ENCODE measurements at places on chromosomes 2 and 18.

- no peak for DNase-seq
Measured at GRCh38 chr2:237591141-237591881, 777 bp upstream of the RAB17 start.

DNA sequence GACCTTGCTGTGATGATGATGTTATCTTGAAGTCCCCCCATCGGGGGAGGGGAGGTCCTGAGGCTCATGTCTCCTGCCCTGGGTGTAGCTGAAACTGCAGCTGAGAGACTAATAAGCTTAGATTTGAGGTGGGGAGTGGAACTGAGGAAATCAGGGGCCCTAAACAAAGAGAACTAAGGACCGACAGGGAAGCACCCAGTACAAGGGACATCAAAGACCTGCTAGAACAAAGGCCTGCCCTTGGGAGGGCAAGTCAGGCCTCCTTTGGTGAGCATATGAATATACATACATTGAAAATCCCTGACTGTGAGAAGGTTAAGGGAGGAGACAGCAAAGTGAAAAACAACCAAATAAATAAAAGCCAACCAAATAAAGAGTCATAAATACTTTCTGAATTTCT lies 1132.5 kb upstream of the CELF4 start:
- DNase-seq = no peak

GRCh38 chr2:151730262-151730975 lies 3.9 kb downstream of the NEB start:
- DNase-seq = no peak

DNA sequence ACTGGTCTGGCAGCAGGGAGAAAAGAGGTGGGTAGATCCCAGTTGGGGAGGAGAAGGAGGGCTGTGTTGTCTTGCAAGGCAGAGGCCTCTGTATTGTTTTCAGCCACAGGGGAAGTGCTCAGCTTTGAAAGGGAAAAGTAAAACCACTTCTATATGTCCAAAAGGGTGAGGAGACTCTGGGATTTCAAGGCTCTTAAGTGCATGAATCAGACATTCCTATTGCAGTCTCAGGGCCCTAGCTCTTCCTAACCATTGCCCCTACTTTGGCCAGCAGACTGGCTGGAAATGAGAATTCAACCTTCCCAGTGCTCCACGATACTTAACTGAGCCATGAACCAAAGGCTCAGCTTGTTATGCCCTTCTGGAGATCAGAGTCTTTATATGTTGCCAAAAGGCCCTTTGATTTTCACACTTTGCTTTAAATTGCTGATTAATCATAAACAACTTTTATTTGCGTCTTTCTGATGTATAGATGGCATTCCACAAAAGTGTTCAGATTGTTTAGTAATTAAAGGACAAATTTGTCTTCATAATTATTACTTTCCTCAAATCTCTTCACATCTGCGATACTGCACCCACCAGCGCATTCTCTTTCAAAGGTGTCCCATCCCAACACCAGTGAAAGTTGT lies 313.8 kb upstream of the MMADHC start:
- DNase-seq = no peak

DNA sequence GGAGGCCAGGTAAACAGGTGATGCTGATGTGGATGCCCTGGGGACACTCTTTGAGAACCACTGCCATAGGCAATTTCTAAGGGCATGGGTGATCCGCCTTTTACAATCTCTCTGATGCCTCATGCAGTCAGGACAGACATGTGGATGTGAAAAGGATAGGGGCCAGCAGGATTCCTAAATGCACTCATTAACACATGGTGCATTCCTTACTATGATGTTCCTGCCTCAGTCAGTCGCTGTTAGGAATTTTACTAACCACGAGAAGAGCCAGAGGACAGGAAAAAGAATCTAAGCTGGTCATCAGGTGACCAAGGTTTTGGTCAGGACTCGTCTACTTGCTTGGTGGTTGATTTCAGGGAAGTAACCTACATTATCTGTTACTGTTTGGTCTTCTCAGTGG lies 191.0 kb downstream of the ARL4C start:
- DNase-seq = no peak

DNA sequence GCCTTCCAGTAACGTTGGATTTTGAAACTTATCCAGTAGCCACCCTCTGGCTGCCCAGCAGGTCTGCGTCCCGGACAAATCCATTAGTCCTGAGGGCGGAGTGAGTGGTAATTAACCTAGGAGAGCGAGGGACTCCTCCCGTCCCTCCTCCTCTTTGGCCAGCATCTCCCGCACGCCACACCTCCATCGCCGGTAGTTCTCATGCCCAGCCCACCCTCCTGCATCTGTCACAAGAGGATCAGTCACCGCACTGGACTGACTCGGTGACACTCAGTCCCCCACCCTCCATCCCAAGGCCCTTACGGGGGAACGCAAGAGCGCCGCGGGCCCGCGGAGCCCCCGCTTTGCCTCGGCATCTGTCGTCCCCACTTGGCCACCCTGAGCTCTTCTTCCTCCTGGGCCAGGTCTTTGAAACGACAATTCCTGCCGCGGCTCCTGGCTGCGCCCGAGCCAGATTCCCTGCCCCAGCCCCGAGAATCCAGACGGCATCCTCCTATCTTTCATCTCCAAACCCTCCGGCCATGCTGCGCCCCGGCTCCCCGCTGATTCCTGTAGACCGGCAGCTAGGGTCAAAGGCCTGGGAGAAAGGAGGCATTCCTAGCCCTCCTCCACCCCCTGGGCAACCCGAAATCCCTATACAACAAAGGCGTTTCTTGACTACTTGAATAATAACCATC lies 77.5 kb downstream of the EIF2AK3 start:
- no peak for DNase-seq

GRCh38 chr2:218806346-218806978 lies 24.5 kb downstream of the CYP27A1 start:
- DNase-seq = no peak

DNA sequence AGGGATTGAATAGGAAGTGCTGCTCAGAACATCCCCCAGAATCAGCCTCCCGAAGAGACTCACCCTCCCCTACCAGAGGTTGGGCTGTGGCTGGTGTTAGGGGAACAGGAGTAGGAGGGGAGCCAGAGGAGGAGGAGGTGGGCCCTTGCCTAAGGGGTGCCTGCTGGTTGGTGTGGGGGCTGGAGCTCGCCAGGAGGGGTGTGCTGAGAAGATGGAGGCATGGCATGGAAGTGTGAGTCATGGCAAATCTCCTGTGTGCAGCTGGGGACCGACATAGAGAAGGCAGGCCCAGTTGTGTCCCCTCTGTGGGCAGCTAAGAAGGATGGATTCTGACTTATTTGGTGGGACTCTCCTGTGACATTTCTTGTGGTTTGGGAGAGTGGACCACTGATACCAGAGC lies 73.7 kb downstream of the DGKD start:
- no peak for DNase-seq

DNA sequence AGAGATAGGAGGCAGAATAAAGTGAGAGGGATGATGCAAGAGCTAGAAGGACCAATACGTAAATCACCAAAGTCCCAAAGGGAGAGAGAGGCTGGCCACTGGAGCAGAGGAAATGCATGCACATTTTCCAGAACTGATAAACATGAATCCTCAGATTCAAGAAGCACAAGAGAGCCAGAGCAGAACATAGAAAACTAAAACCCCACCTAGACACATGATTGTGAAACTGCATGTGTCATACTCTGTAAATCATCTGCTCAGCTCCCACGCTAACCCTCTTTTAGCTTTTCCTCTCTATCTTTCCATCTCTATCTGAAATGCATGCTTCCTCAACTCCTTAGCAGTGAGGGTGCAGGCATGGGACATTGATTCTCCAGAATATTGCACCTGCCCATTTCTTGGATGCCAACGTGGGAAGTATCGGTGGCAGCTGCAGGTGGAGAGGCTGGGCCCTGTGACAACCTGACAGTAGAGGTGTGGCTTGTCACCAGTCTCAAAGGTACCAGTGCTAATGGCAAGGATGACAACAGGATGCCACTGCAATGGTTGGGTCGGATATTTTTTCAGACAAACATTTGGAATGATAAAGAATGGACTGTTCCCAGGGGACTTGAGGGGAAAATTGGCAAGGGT lies 89.3 kb upstream of the OTOS start:
- no peak for DNase-seq

DNA sequence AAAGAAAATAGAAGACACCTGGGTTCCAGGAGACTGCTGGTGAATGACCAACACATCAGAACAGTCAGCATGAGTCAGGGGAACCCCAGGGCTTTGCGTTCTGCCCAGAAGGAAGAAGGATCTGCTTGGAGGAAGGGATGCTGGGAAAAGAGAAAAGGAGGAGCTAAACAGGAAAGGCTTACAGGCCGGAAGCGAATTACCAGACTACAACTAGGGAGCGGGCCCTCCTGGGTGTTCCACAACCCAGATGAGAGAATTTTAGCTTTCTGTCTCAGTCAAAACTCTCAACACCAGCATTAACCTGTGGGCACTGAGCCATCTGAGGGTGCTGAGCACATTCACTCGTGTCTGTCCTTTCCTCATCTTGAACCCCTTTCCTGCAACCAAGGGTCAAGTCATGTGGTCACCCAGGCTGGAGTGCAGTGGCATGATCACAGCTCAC lies 19.2 kb downstream of the CDC42EP3 start:
- DNase-seq = no peak

GRCh38 chr2:162974771-162975170 lies 136.2 kb upstream of the KCNH7 start:
- DNase-seq = no peak

DNA sequence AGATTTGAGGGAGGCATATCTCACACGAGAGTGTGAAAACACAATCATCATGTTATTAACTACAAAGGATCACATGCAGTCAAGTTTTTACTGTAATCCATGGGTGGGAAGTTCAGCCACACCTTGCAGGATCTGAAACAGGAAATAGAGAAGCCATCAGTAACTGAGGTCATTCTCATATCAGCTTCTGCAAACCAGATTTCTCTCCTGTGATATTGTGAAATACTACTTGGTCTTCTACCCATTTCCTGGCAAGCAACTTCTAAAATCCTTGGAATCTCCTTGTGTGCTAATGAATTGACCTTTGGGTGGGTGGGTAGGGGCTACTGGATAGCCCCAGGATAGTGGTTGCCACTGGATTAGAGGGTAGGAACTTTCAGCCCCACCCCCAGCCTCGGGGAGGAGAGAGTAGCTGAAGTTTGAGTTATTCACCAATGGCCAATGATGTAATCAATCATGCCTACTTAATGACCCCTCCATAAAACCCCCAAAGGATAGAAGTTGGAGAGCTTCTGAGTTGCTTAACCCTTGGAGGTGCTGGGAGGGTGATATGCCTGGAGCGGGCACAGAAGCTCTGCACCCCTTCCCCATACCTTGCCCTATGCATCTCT lies 25.6 kb upstream of the TGIF1 start:
- no peak for DNase-seq

- no peak for DNase-seq
Measured at GRCh38 chr2:209973328-209973727, 29.1 kb upstream of the RPE start.

- no peak for DNase-seq
Measured at GRCh38 chr2:4465671-4466070, 762.3 kb downstream of the DCDC2C start.

DNA sequence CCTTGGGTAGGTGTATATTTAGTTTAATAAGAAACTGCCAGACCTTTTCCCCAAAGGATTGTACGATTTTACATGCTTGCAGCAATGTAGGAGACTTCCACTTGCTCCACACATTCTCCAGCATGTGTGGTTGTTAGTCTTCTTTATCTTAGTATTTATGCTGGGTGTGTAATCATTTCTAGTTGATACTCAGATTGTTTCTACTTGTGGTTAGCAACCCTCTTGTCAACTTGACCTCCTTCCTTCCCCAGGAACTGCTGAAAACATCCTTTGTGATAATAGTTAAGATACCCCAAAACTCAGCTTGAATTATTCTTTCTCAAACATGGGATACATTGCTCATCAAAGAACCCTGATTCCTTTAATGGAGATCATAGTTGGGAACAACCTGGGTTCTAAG lies 37.2 kb upstream of the CYBRD1 start:
- no peak for DNase-seq

GRCh38 chr2:239388236-239389151 lies 12.3 kb downstream of the HDAC4 start:
- no peak for DNase-seq

DNA sequence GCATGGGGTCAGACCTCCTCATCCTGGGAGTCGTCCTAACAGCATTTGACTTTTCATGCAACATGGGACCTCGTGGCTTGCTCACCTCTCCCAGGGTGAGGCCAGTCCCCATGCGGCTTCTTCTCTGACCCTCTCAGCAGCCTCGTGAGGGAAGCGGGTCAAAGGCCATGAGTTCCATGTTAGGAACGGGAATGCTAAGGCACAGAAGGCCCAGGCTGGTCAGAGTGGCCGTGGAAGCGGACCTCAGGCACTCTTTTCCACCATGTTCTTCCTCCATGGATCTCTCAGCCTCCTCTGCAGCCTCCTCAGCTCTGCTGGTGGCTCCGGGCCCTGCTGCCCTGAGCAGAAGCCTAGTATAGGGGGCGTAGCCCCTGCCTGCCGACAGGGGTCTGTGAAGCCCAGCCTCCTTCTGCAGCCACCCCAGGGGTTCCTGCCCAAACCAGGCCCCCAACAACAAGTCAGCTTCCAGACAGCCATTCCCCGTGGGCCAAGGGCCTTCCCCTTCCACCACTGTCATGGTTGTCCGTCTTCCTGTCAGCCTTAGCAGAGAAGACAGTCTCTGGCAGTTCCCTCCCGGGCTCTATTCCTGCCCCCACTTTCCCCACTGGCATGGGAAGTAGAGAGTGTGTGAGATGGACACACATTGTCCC lies 60.0 kb upstream of the OTOF start:
- no peak for DNase-seq

GRCh38 chr2:100905132-100905805 lies 85.3 kb downstream of the NPAS2 start:
- no peak for DNase-seq

GRCh38 chr18:76747676-76748075 lies 74.7 kb upstream of the ZNF236 start:
- DNase-seq = no peak

DNA sequence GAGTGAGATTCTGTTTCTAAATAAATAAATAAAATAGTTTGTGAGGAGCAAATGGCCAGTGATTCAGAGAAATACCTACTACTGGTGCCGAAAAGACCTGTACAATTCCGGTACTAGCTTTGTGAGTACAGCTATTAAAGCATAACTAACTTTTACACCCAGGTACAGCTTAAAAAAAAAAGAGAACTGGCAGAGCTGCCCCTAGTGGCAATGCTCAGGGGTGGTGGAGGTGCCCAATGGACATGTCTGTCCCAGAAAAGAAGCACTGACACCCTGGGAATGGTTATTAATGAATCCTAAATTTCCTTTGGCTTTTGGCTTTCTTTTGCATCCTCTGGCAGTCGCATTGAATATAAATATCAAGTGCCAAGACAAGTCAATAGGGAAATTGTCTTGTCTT lies 87.0 kb downstream of the LIPG start:
- no peak for DNase-seq

- DNase-seq = no peak
Measured at GRCh38 chr2:219634171-219634940, 6.9 kb downstream of the SLC4A3 start.

DNA sequence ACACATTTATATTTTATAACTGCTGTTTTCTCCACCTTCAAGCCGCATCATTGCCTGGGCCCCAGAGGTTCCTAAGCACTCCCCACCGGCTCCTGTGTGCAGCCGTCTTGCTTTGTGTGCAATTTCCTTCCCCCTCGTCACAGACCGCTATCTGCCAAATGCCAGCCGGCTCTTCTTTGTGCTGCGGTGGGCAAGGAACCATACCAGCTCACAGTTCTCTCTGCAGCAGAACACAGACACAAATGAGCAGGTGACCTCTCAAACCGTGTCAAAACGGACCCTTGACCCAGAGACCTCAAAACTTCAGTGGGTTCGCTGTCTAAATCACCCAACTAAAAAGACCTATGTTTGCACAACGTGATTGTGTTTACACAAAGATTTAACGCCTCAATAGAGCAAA lies 58.2 kb downstream of the KLF7 start:
- DNase-seq = no peak

Data from stimulated activated CD8-positive, alpha-beta memory T cell treated with anti-CD3 and anti-CD28 coated beads, Interleukin-7, amount 100 ng/mL, for 24 hours (primary cell).